ENCODE measurements at places on chromosomes 13 and 19.
A peak's percentile ranks its signal among the peaks of the same experiment; 100 is the strongest.

DNA sequence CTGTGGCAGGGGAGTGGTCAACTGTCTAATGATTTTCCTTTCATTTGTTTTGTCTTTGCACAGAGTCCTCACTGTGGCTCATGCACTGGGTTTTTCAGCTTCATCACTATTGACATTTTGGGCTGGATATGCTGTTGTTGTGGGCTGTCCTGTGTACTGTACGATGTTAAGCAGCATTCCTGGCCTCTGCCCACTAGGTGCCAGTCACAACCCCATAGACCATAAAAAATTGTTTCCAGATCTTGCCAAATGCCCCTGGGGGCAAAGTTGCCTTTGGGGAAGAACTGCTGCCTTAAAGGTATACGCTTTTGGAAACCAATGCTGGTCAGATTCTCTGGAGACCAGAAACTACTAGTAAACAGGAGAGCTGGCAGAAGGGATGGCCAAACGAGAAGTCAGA, 310.4 kb downstream of the SPRY2 start:
- peak; percentile 55 for ATAC-seq

DNA sequence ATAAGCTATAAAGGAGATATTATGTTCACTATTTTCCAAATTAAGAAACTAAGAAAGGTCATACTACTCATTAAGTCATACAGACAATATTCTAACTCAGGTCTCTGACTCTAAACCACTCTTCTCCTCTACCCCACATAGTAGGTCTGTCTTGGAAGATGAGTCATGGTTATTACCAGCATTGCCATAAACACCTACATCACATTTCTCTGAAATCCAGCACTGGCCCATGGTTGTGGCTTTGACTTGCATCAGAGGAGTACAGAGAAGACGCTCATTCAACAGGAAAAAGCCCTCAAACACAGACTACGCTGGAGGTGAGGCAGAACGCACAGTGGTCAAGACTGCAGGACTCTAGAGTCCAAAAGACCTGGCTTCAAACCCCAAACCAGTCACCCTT, 476.8 kb downstream of the COG6 start:
- ATAC-seq: no peak

DNA sequence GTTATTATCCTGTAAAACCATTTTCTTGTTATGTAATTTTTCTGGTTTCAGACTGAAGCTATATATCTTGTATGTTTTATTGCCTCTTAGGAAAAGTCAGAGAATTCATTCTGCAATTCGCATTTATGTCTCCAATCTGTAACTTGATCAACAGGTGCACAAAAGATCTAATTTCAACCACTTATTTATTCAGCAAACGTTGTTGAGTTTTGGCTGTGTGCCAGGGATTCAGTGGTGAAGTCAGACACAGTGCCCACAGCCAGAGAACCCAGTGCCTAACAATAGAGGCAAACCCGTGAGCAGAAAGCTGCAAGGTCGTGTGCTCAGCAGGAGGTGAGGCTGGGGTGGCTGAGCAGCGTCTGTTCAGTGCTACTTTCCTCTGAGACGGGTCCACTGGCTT, 119.5 kb upstream of the MCF2L start:
- ATAC-seq: peak; percentile 53

GRCh38 chr13:85768946-85769345, 30.3 kb downstream of the SLITRK6 start:
- ATAC-seq: no peak

DNA sequence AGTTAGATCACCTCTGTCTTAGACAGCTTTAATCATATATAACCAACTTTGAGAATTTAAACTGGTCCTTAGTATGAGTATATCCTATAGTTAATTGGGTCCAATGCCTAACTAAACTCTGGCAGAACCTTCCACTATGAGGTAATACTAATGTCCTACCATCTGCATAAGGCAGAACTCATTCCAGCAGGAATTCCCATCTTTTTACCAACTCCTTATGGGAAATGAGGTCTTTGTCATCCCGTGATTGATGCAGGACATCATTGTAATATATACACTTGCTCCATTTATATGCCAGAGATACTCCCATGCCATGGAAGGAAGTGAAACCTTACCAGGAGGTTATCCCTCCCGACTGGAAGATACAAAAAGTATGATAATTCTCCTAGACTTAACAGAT, 2.8 kb downstream of the KCTD4 start:
- no peak for ATAC-seq

GRCh38 chr19:23273022-23273589, 22.9 kb upstream of the ZNF724 start:
- no peak for ATAC-seq

DNA sequence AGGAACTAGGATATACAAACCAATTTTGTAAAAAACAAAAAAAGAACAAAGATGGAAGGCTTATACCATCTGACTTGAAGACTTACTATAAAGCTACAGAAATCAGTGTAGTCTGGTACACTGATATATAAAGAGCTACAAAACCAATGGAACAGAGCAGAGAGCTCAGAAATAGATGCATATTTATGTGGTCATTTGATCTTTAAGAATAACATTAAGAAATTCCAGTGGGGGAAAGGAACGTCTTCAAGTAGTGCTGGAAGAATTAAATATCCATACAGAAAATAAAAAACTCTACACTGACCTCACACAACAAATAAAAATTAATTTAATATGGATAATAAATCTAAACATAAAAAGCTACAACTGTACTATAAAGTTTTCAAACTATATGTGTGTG, 317.0 kb downstream of the ENOX1 start:
- ATAC-seq: no peak

GRCh38 chr13:100350601-100351000, 238.0 kb downstream of the GGACT start:
- no peak for ATAC-seq

DNA sequence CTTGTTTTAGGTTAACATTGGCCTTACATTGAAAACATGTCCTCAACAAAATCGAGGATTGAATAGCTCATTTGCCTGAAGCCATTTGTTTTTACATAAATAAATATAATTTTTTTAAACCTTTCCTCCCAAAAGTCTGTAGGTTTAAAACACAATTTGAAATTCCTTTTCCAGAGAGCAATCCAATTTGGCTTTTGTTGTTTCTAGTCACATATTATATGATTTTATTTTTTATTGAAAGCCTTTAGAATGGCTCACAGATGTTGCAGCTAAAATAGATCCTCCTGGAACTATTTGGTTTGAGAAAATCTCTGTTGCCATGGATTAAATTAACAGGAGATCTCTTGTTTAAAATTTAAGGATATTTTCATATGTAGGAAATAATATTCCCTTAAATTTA, 512.6 kb downstream of the KLF5 start:
- ATAC-seq: no peak

- no peak for ATAC-seq
These were observed 227.5 kb upstream of the SERP2 start for GRCh38 chr13:44146138-44146537.

DNA sequence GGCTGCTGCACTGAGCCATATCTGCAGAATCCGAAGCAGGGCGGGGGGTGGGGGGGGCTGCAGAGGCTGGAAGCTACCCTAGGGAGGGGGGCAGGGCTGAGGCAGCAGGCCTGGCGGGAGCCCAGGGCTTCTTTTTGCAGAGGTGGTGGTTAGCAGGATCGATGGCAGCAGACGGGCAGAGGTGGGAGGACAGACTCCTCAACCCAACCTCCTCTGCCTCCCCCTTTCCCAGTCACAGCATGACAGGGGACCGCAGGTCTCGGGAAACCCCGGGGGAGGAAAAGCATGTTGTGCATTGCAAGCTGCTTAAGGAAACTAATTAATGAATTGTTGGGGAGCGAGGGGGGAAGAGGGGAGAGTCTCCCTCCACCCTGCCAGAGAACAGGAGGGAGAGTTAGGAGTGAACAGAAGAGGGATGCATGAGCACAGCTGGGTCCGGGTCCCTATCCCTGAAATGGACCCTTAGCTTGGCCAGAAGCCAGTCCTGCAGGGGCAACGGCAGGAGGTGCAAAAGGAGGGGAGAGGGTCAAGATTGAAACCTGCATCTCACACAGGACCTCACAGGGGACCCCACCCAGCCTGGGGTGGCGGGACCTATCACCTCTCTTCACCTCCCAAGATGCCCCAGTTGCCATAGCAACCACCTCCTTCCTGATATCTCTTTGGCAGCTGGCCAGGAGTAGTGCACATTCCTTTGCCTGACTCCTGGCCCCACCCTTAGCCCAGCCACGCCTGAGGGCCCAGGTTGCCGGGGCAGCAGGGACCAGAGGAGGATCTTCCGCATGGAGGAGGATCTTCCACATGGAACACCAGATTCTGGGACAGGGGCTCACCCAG, 1.8 kb downstream of the FXYD7 start:
- peak; percentile 5 for ATAC-seq

DNA sequence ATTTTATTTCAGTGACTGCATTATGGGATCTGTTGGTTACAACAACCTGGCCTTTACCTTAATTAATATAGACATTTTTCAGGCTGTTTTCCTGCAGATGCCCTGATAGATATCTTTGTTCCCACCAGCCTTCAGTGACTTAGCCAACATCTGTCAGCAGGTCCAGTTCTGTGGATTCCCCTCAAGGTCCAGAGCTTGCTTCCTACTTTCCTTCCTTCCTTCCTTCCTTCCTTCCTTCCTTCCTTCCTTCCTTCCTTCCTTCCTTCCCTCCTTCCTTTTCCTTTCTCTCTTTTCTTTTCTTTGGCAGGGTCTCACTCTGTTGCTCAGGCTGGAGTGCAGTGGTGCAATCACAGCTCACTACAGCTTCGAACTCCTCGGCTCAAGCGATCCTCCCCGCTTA, 14.4 kb upstream of the CYP2B6 start:
- ATAC-seq: no peak

DNA sequence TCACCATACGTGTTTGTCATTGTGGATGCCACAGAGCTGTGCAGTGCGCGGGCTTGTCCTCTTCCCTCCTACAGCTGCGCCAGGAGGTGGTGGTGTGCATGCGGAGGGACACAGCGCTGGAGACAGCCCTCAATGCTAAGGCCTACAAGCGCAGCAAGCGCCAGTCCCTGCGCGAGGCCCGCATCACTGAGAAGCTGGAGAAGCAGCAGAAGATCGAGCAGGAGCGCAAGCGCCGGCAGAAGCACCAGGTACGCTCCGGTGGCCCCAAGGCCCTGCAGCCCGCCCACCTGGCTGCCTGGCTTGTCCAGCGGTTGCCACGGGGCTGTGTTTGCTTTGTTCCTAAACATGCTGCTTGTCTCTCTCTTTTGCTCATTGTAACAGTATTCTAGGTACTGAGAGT, 30.2 kb downstream of the SMARCA4 start:
- no peak for ATAC-seq

DNA sequence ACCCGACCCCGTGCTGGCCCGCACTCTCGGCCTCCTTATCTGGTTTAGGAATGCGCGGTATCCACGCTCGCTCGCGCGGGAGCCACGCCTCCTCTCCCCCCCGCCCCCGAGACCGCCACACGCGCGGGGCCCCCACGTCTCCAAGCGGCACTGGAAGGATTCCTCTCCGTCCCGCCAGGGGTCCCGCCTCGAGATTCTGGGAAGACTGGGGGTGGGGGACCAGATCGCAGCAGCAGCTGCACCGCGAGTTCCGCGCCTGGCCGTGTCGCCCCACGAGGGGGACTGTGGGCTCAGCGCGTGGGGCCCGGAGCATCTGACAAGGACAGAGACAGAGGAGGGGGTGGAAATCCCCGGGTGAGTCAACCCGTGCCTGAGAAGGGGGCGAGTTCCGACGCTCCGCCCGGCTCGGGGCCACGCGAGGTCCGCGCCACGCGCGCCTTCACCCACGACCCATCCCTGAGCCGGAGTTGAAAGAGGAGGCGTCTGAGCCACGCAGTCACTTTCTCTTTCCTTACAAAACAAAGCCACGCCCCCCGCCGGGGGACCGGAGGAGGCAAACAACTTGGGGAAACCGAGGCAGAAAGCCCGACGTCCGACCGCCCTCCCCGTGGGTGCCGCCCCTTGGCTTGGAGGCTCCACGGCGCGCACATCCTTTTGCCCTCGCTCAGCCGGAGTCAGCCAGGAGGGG, 814 bp downstream of the S1PR2 start:
- ATAC-seq: peak; percentile 25

DNA sequence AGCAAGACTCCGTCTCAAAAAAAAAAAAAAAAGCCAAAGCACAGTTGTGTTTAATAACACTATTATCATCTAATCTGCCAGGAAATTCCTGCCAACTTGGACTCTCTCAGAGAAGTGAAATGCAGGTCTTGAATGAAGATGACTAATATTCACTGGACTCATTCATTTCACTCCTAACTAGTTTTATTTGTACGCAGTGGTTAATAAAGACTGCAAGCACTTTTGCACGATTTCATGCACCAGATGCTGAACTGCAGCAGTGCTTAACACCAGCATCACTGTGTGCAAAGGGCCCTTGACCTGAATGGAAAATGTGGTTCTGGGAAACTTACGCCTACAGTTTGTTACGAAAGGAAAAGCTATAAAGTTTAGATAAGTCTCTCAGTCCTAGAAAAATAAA, 63.3 kb downstream of the DHRS12 start:
- no peak for ATAC-seq

DNA sequence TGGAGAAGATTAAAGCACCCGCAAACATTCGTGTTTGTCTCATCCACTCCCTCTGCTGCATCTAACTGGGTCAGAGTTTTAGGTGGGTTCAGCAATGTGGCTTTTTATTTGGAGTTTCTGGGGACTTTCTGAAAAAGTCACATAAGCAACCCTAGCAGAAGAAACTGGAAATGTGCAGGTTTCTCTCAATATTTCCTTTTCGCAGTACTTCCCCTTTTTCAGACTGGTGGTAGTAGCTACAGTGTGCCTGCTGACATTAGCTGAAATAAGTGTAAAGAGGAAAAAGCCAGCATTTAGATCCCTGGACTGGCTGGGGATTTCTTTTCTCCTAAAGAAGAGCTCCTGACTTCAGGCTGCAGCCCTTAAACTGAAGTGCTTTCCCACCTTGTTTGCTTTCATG, 15.9 kb upstream of the OLFM4 start:
- ATAC-seq: no peak

GRCh38 chr13:40013554-40013953, 358.1 kb downstream of the COG6 start:
- no peak for ATAC-seq

- no peak for ATAC-seq
These were observed 109.2 kb downstream of the ESD start for GRCh38 chr13:46687810-46688209.

DNA sequence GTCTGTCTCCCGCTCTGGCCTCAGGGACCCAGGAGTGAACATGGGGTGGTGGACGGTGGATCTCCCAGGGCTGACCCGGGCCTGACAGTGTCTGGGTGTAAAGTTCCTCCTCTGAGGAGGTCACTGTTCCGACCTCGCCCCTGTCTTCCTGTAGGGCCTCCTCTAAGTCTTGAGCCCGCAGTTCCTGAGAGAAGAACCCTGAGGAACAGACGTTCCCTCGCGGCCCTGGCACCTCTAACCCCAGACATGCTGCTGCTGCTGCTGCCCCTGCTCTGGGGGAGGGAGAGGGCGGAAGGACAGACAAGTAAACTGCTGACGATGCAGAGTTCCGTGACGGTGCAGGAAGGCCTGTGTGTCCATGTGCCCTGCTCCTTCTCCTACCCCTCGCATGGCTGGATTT, at the start of gene SIGLEC9:
TSS of gene SIGLEC9 (plus strand) at position 178 of the 400 bp plus-strand sequence. CDS start at position 247, 69 bp downstream.
- no peak for ATAC-seq

DNA sequence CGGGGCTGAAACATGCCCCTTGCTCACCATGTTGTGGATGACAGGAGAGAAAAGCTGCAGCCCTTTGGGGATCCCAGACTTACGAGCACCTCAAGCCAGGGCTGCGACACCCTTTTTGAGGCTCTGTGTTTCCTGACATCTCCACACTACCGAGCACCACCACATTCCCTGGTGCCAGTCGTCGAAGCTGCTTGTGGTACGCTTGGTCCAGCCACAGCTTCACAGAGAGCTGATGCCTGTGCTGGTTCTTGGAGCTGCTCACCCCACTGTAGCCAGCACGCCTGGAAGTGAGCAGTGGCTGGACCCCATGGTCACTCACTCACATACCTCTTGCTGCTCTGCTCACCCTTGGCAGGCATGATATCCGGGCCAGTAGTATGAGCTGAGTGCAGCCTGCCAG, 367.5 kb downstream of the SLITRK6 start:
- ATAC-seq: no peak

GRCh38 chr19:49875857-49876421, 1.2 kb downstream of the AKT1S1 start:
- ATAC-seq: peak; percentile 26
